NCI-H2107 (cell line): ENCODE measurements at places on chromosomes 12 and 14.

DNA sequence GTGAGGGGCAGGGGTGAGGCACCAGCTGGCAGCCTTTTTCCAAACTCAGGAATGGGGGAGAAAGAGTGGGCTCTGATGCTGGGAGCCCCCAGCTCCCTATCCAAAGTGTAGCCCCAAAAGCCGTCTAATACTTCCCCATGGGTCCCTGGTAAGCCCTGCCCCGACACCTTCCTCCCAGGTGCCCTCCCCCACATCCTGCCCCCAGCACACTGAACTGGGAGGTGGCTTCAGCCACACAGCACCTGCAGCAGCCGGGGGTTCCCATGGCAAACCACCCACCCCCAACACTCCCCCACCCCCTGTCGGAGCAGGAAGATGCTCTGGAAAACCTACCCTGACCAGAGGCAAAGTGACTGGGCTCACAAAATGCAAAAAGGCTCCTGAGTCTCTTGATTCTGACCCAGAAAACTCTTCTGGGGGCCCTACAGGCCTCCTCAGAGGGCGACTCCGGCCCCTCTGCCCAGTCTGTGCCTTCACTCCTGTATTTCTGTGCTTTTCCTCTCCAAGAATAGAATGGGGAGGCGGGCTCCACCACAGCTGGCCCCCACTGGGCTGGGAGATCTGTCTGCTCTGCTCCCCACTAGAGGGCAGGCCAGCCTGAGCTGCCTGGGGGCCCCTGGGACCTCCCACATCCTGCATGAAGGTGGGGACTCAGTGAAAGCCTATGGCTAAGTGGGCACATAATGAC, 81.6 kb downstream of the ITPK1 start:
- no peak for DNase-seq

DNA sequence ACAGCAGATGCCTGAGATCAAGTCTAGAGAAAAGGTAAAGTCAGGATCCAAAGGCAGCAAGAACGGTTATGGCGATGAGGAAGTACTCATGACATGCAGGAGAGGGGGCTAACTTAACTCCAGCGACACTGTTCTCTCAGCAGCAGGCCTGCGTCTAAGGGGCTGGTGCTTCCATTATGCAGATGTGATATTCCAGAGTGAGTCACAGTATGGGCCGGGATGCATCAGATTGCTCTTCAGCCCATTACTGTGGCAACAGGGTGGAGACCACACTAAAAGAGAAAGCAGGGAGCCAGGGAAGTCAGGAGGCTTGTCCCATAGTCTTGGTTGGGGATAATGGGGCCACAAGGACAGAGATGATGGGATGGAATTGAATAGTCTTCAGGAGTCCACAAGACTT, 151.8 kb upstream of the NTF3 start:
- no peak for DNase-seq

GRCh38 chr12:132488127-132489077, 1.5 kb upstream of the FBRSL1 start:
- no peak for DNase-seq

DNA sequence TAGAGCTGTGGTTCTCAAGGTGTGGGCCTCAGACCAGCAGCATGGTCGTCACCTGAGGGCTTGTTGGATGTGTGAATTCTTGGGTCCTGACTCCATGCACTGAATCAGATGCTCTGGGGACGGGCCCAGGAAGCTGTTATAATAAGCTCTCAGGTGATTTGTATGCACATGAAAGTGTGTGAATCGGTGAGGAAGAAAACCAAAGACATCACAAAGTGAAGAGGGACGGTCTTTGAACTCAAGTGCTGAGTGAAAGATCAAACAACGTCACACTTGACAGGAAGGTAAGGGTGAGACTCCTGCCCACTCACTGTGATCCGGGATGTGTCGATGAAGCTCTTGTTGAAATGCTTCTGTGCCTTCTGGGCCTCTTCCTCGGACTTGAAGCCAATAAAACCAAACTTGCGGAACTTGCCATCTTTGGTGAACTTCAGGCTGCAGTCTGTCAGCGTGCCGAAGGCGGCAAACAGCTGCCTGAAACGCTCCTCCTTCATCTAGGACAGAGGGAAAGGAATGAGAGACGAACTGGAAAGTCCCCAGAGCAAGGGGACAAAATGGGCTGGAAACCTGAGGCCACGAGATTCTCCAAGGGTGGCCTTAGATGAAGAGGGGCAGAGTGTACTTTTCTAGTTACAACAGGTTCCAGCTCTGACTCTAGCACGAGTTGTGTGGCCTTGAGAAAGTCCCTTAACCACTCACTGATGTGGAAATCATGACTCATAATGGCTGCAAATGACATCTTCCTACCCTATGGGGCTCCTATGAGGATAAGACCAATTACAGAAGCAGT, 4.0 kb downstream of the RBM19 start:
- no peak for DNase-seq

- DNase-seq: no peak
Observed at GRCh38 chr12:24948420-24948756, 513 bp downstream of the BCAT1 start.

- DNase-seq: no peak
Observed at GRCh38 chr12:10652192-10652591, 21.7 kb downstream of the STYK1 start.

DNA sequence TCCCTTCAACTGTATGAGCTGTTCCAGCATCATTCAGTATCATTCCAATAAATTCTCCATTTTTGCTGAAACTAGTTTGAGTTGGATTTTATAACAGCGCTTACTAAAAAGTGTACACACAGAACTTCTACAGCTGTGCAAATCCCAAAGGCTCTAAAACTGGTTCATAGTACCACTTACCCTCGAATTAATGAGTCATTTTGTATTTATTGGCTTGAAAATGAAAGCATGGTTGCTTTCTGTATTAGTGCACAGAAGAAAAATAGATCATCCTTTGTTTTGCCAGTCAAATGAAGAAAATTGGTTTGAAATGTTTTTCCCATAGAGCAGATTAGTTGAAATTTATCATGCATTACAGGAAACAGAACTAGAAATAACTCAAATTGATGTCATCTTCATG, 268.3 kb upstream of the CPNE8 start:
- no peak for DNase-seq

- DNase-seq: no peak
Observed at GRCh38 chr14:90970167-90970600, 90.3 kb downstream of the RPS6KA5 start.

GRCh38 chr12:111783046-111783445, 16.3 kb downstream of the ALDH2 start:
- DNase-seq: no peak

DNA sequence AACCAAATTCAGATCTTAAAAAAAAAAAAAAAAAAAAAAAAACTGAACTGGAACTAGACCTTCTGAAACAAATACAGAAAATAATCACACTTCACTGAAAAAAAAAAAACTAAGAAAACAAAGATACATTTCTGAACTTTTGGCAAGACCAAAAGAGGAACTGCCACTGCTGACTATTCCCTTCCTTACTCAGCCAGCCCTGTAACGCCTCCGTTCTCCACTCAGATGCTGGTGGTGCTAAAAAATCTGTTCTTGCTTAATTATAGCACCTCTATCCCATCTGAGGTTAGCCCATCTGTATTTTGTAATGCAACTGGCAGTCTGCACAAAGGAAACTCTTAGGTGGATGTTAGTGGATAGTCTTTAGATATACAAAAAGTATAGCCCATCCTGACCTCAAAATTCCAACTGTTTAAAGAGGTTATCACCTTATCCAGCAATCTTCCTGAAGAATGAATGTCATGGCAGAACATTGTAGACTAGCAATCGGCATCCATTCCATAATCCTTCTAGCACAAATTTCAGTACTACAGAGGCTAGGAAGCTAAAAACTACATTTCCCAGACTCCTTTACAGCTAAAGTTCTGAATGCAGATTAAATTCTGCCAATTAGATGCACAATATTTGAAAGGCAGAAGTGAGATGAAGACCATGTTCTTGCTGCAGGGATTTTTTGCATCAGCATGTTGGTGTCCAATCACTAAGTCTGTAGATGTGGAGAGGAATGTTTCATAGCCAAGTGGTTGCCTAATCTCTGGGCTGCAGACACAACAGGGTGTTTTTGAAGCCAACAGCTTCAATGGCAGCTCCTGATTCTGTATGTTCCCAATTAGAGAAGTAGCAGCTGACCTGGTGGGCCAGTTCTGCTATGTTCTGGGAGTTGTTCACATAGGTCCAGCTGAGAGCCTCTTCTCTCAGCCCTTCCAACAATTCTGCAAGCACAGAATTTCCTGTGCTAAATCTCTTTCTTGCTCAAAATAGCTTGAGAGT, 5.7 kb downstream of the MAP3K9 start:
- DNase-seq: no peak

DNA sequence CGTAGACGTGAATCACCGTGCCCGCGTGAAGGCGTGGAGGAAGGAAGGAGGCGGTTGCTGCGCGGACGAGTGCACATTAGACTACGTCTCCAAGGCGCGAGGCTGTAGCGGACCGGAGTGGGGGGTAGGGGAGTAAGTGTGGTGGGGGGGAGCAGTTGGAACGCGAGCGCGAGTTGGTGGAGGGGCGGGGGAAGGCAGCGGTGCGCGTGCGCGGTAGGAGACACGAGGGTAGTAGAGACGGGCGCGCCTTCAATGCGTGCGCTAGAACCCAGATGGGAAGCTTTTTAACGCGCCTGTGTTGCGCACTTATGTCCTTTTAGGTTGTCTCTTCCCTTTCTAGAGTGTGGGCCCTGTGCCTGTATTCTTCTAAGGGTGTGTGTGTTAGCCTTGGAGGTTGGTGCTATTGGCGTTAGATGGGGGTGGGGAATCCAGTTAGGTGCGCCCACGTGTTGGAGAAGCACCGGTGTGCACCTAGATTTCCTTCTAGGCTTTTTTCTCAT, 604 bp downstream of the EIF4B start:
- DNase-seq: peak; percentile 58

GRCh38 chr12:100932571-100932970, 138.0 kb downstream of the ANO4 start:
- DNase-seq: no peak

DNA sequence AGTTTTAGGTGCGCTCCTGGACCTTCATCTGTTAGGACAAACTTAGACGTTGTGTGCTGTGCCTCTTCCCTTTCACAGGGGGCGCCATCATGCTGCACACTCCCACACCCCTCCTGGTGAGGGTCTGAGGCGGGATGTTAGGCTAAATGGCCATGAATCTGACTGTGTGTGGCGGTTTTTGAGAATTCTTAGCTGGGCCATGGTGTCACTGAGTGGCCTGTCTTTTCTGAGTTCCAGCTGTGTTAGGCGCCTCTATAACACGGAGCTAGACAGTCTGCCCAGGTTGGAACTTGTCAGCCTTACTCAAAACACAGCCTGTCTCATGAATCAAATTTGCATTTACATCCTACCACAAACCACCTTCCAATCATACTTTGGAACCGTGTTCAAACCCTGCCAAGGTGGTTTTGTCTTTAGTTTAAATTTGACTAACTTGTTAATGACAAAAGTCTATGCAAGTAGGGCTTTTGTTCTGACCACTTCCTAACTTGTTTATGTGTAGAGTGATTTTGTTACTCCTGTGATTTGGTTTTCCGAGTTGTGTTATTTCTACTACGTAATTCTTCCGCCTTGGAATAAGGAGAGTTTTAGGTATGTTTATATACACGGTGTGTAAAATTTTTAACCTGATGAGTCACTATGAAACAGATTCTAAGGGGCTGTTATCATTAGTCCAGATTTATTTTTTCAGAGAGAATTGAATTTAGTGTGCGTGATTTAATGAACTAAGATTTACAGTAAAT, 19.6 kb downstream of the ACVR1B start:
- DNase-seq: no peak

- DNase-seq: no peak
Observed at GRCh38 chr12:48110691-48111311, 4.9 kb upstream of the SENP1 start.

DNA sequence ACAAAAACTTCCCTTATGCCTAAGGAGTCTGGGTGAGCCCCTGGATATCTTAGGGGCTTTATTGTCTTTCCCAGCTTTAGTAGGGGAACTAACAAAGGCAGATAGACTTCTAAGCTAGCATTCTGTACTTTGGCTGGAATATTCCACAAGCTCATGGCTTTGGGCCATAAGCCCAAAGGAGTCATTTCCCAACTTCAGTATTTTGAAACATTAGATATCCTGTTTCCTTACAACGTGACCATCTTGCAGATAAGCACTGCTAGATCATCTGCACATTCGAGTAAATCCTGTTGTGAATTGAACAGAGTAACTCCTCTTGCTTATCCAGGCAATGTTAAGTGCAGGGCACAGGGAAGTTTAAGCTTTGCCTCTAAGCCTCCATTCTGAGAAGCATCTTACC, 70.6 kb upstream of the ACTN1 start:
- no peak for DNase-seq

GRCh38 chr12:10722502-10722904, 620 bp downstream of the YBX3 start:
- no peak for DNase-seq

GRCh38 chr14:90495357-90496276, 98.8 kb downstream of the CALM1 start:
- DNase-seq: no peak

DNA sequence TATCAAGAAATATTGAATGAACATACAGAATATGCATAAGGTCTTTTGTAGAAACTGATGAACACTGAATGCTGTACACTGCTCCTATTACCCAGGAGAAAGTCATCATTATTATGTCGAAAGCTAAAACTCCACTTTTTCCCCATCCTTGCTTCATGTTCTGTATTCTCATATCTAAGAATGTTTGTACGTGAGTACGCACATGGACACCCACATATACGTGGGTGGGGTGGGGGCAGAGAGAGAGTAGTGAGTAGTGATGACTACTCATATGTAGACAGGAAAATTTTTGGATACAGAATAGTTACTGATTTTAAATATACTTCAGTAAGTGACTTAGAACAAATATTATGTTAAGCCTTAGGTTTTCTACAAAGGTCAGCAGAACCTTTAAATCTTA, 75.1 kb downstream of the FERMT2 start:
- no peak for DNase-seq

DNA sequence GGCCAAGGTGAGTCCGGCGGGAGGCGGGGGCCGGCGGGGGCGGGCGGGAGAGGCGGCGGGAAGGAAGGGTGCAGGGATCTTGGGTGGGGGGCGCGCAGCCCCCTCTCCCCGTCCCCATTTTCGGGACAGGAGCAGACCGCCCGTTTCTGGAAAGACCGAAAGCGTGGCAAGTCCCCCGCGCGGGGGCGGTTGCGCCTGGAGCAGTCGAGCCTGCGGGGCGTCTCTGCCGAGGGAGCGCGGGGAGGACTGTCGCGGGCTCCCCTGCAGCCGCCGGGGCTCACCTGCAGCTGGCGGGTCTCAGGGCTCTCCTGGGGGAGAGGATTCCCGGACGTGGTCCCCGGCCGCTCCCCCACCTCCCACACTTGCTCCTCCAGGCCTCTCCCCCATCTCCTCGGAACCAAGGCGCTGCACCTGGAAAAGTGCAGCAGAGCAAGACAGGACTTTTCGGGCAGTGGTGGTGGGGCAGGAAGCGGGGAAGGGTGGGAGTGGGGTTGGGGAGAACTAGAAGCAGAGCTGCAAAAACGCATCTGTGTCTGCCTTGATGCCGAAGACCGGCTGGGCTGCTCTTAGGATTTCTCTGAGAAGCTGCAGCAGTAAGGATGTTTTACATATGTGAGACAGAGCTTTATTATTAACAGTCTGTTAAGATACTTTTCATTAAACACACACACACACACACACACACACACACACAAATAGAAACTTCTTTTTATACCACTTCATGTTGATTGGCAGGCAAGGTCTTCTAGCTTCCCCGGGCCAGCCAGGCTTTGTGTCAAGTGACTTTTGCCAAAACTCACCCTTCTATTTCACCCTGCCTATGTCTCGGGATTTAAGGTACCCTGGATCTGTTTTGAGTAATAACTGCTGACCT, 677 bp downstream of the C12orf75 start:
- DNase-seq: peak; percentile 24

- no peak for DNase-seq
Observed at GRCh38 chr14:70398706-70399431, 18.0 kb downstream of the SYNJ2BP start.

- DNase-seq: no peak
Observed at GRCh38 chr12:39205969-39206368, 237.0 kb downstream of the KIF21A start.

GRCh38 chr14:97995531-97995930, 1198.3 kb downstream of the VRK1 start:
- DNase-seq: no peak
